ENCODE measurements at places on chromosomes 4 and X. TPM values are rescaled to one million over a fixed set of nuclear protein-coding genes. Genes with fewer than 3 reads are reported as not detected.

Gene PF4V1
- total RNA-seq = not detected

Gene ZCCHC4
- total RNA-seq = 15.1 TPM

Gene GYPE
- total RNA-seq = 0.64 TPM

Gene GSPT2
- total RNA-seq = 4.5 TPM

Gene TMEM271
- not detected for total RNA-seq

Gene RFC1
- total RNA-seq = 55.3 TPM

Gene PHF8
- total RNA-seq = 22.9 TPM

Gene ETDA
- not detected for total RNA-seq

Gene PRR32
- not detected for total RNA-seq

Gene ENAM
- total RNA-seq = 0.97 TPM

Gene MCF2
- under 0.01 TPM for total RNA-seq

Gene MAOA
- total RNA-seq = 2.6 TPM

Gene AFF1
- total RNA-seq = 19.0 TPM

Gene USP17L29
- not detected for total RNA-seq

Gene GPR173
- total RNA-seq = 3.9 TPM

Gene TKTL2
- under 0.01 TPM for total RNA-seq

Gene DGKK
- not detected for total RNA-seq

Gene GRIA2
- total RNA-seq = 1.9 TPM

Gene TMSB15C
- 5.2 TPM for total RNA-seq

Gene DMP1
- total RNA-seq = not detected

Gene SRPX2
- total RNA-seq = 44.1 TPM

Gene FGFBP2
- total RNA-seq = not detected

Gene VEGFC
- 77.3 TPM for total RNA-seq

Gene MEPE
- total RNA-seq = not detected

Gene VEGFD
- not detected for total RNA-seq

Gene FGA
- total RNA-seq = not detected

Gene MAPK10
- 12.1 TPM for total RNA-seq

Gene SPANXA2
- total RNA-seq = not detected

Gene TMEM129
- 34.5 TPM for total RNA-seq

Gene TAF7L
- 0.32 TPM for total RNA-seq

Gene HERC5
- 0.86 TPM for total RNA-seq

Gene PAGE2
- total RNA-seq = not detected

Gene PDZD4
- total RNA-seq = 0.32 TPM

Gene IL2RG
- total RNA-seq = not detected

Gene ART3
- total RNA-seq = not detected

Gene PAGE5
- total RNA-seq = not detected

Gene APLN
- total RNA-seq = under 0.01 TPM

Gene GLOD5
- not detected for total RNA-seq

Gene IDH3G
- total RNA-seq = 40.2 TPM

Gene IL2
- total RNA-seq = not detected

Gene TMEM154
- total RNA-seq = 11.2 TPM

Gene FAM184B
- total RNA-seq = not detected

Gene SPINK2
- not detected for total RNA-seq

Gene CYP4V2
- 12.9 TPM for total RNA-seq

Gene SSX2
- not detected for total RNA-seq

Gene LRIT3
- under 0.01 TPM for total RNA-seq

Gene RNF212
- 3.0 TPM for total RNA-seq

Gene GUCY1B1
- 1.9 TPM for total RNA-seq

Gene CENPVL3
- total RNA-seq = not detected

Gene GPR82
- total RNA-seq = under 0.01 TPM

Gene ITGB1BP2
- 6.5 TPM for total RNA-seq

Gene UNC5C
- under 0.01 TPM for total RNA-seq

Gene TEX13B
- not detected for total RNA-seq

Gene LDB2
- total RNA-seq = 24.2 TPM

Measured in fibroblast of villous mesenchyme (primary cell).